ENCODE measurements at places on chromosomes 7 and 10. TPM values are rescaled to one million over a fixed set of nuclear protein-coding genes. Genes with fewer than 3 reads are reported as not detected.

Gene NKX2-3
- not detected for total RNA-seq

Gene ESYT2
- total RNA-seq, result 137 TPM

Gene CH25H
- 0.36 TPM for total RNA-seq

Gene NOD1
- 12.0 TPM for total RNA-seq

Gene PHKG1
- 57.5 TPM for total RNA-seq

Gene WDR86
- total RNA-seq, result 0.42 TPM

Gene SMKR1
- 3.9 TPM for total RNA-seq

Gene ACHE
- total RNA-seq, result 51.0 TPM

Gene ZCWPW1
- total RNA-seq, result 4.9 TPM

Gene ZNF107
- 6.6 TPM for total RNA-seq

Gene AEBP1
- total RNA-seq, result 1.2 TPM

Gene ANKRD7
- total RNA-seq, result 2.8 TPM

Gene SLC39A12
- not detected for total RNA-seq

Gene INA
- total RNA-seq, result not detected

Gene MYL7
- total RNA-seq, result not detected

Gene HOXA6
- 1.0 TPM for total RNA-seq

Gene TCF7L2
- 2.4 TPM for total RNA-seq

Gene BLNK
- total RNA-seq, result 0.13 TPM

Gene NME8
- not detected for total RNA-seq

Gene EPHA1
- total RNA-seq, result not detected

Gene RP9
- total RNA-seq, result 12.0 TPM

Gene OR13A1
- total RNA-seq, result not detected

Gene SEMA3E
- total RNA-seq, result 3.2 TPM

Gene FXYD4
- total RNA-seq, result 6.1 TPM

Gene GRID2IP
- total RNA-seq, result 0.27 TPM

Gene METTL27
- 4.0 TPM for total RNA-seq

Gene GRM3
- total RNA-seq, result not detected

Gene VCL
- total RNA-seq, result 211 TPM

Data from myocyte (in vitro differentiated cells).